ENCODE measurements at places on chromosomes 4 and X.
A peak's percentile ranks its signal among the peaks of the same experiment; 100 is the strongest.

DNA sequence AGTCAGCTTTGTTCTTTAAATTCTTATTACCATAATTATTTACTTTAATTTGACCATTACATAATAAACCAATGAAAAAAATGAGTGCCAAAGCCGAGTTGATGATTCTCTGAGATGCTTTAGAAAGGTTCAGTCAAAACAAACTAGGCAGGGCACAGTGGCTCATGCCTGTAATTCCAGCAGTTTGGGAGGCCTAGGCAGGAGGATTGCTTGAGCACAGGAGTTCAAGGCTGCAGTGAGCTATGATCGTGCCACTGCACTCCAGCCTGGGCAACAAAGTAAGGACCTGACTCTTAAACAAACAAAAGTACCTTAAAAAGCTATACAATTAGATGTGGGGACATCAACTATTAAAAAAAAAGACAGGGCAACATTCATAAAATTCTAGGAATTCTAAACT is 75.0 kb downstream of the AFAP1 start:
- DNase-seq, result no peak

DNA sequence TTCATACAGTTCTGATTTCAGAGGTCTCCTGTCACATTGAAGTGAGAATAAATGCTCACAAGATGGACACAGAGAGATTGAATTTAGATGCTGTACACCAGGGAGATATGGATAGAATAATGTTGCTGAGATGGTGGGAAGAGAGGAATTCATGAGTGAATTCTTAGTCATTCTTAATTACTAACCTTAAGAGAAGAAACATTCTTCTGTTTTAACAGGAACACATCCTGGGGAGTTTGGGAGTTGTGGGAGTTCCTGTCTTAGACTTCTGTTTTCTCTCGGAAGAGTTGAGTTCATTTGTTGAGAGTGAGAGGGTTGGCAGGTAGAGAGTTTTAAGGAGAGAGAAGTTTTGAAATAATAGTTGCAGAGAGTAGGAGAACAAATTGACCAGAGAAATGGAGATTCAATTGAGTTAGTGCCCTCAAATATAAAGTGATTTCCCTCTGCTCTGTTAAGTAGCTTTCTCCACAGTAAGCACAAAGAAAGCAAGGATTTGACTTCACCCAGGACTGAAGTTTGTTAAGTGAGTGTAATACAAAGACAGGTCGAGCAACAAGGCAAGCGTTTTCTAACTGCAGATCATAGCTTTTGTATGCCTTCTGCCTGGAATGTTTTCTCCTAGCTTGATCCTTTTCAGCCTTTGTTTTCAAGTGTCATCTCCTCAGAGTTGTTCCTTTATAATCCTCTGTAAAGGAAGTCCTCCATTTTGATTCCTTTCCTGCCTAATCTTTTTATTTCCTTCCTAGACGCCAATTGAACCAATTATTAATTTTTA is 205.9 kb downstream of the RAPGEF2 start:
- DNase-seq, result peak; percentile 21

DNA sequence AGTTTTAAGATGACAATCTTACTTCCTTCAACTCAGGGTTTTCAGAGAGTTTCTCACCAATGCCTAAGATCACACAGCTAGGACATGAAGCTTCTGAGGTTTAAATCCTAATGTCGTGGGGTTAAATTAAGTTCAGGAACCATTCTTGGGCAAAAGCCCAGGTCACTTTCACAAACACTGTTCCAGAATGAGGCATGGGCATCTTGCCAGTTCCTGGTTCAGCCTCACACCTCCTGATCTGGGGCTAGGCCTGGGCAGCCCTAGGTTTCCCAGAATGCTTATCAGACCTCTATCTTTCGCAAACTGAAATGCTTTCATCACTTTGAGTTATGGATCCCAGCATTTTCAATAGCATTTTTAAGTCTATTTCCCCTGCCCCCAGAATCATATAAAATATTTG is 224.8 kb upstream of the EDA2R start:
- no peak for DNase-seq

DNA sequence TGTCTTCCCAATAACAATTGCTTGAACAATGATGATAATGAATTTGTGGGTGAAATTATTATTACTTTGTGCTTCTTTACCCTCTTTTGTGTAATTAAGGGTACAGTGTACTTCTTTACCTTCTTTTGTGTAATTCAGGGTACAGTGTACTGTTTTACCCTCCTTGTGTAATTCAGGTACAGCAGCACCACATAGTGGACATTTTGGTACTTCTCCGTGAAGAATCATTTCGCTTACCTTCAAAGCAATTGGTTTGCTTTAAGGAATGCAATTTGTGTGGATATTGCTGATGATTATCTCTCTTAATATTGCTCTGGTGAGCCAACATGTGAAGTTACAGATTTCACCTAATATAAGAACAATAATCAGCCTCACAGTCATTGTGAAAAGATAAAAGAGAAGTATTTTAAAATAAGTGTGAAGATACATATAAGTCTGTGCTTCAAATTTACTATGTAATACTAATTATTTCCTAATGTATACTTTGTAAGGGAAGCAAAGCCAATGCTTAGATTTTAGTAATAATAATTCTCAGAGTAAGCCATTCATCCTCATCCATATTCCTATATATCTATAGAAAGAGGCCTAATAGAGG is 27.2 kb upstream of the SEC24B start:
- peak; percentile 48 for DNase-seq

GRCh38 chr4:52036886-52037530 is 1.1 kb downstream of the SGCB start:
- no peak for DNase-seq

GRCh38 chr4:47526281-47526680 is 41.2 kb downstream of the ATP10D start:
- DNase-seq, result no peak

- peak; percentile 14 for DNase-seq
Observed at GRCh38 chrX:73214426-73215094, at the start of gene NAP1L2. Gene NAP1L2, minus strand, starts transcription at chrX:73214851. Its CDS starts 359 bp downstream, at chrX:73214492.

DNA sequence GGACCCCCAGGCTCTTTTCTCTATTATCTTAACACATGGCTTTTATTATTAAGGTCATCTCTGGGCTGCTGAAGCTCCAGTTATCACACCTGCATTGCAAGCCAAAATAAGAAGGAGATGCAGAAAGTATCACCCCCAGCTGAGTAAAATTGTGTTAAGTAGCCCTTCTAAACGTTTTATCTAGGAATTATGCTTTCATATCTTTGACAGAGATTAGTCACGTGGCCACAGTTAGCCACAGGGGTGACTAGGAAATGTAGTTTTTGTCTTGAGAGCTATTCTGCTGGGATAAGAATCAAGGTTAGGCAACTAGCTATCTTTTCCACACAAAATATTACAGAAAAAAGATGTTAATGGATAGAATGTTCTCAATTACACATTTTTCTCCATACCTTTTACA is 102.1 kb downstream of the ANXA3 start:
- DNase-seq, result no peak

- no peak for DNase-seq
Observed at GRCh38 chrX:74431797-74432196, 10.5 kb downstream of the SLC16A2 start.

- no peak for DNase-seq
Observed at GRCh38 chr4:95371476-95372224, 177.1 kb downstream of the UNC5C start.

- DNase-seq, result no peak
Observed at GRCh38 chr4:182560358-182560757, 317.2 kb downstream of the TENM3 start.

DNA sequence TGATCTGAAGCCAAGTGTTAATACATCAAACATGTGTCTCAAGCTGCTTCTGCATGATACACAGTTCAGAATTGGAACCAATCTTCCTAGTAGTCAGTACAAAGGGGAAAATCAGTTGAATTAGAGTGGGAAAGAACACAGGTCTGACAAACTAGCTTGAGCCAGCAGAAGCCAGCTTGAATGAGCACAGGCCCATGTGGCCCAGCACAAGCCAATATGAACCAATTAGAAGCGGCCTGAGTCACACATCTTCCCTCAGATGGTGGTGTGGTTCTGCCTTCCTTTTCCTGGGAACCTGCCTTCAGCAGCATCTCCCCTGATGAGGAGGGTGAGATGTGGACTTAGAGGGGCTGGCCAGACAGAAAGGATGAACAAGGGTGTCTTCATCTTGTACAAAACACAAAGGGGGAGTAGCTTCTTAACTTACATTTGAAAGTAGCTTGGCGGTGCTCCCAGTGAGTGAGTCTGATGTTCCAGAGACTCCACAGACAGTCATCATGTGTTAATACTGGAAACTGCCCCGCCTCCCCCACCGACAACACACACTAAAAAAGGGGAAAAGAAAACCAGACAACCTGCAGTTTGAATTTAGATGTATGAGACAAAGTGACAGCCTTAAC is 72.0 kb downstream of the FRMPD4 start:
- DNase-seq, result peak; percentile 46

DNA sequence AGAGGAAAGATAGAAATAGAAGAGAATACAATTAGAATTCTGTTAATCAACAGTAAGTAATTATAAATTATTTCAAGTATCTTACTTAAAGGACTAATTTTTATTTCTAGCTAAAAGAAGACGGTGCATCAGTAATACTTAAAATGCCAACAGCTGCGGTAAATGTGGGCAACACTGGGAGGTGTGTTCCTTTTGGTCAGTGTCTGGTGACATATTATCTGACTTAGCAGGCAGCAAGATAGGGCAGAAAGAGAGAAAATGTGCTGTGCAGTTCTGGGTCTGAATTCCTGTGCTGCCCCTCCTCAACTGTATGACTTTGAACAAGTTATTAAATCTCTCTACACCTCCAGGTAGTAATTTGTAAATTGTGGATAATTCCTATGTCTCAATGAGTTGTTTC is 120.6 kb downstream of the ZNF827 start:
- no peak for DNase-seq

DNA sequence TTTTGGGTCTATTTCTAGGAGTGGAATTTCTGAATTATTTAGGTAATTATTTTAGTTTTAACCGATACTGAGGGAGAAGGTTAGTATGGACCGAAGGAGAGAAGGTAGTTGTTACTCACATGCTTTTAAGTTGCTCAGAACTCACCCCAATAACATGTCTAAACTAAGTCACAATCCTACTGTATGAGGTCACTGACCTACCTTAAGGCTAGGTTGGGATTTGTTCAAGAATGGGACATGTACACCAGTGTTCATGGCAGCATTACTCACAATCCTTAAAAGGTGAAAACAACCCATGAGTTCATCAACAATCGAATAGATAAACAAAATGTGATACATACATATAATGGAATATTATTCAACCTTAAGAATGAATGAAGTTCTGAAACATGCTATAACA is 90.5 kb downstream of the MSN start:
- DNase-seq, result no peak

DNA sequence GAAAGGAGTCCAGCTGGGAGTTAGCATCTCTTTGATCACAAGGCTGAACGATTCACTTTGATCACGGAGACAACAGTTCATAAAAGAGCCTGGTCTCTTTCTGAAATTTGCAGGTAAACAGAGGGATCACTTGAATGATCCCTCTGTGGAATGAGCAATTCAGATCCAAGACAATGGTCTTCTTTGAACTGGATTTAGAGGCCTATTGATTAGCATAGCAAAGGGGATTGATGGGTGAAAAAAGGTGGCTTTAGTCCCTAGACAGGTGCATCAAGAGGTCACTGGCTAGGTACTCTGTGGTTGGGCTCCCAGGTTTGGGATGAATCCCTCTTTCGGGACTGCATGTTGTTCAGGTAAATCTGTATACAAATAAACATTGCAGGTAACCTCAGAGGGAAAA is 223.8 kb upstream of the TAPT1 start:
- DNase-seq, result no peak

GRCh38 chrX:39577985-39578869 is 519.5 kb downstream of the BCOR start:
- DNase-seq, result no peak

DNA sequence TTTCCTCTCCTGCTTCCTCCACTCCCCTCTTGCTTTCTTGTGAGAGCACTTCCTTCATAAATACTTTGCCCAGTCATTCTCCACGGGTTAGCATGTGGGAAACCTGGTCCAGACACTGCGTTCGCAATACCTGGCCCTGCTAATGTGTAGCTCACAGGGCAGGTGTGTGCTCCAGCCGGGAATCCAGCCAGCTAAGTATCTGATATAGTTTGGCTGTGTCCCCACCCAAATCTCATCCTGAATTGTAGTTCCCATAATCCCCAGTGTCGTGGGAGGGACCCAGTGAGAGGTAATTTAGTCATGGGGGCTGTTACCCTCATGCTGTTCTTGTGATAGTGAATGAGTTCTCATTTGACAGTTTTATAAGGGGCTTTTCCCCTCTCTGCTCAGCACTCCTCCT is 32.2 kb upstream of the STX18 start:
- no peak for DNase-seq

GRCh38 chrX:44317181-44317580 is 26.3 kb downstream of the EFHC2 start:
- no peak for DNase-seq

- DNase-seq, result no peak
Observed at GRCh38 chr4:17941731-17942130, 79.8 kb downstream of the LCORL start.

DNA sequence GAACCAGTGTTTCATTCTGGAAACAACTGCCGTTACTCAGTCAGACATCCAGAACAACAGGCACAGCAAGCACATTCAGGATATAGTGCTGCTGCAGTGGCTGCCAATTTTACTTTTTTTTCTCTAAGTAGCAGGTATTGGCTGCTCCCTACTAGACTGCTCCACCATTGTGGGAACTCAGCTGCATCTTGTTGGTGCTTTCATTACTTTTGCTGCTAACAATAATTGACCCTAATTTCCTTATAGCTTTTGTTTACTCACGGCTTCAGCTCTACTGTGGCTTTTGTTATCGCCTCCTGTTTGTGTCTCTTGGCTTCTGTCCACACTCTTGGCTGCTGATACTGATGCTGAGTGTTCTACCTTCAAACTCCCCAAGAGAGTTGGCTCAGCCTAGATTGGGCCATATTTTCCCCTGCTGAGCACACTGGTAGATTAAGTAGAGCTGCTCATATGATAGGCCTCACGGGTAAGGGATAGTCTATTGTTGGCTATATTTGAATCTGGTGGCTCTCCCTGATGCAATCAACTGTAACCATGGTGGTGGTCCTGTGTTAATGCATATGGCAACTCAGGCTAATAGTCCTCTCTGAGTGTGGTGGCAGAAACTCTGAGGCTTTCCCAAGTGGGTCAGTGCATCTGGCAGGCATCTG is 44.5 kb upstream of the IL2 start:
- DNase-seq, result no peak

- no peak for DNase-seq
Observed at GRCh38 chr4:10019521-10020051, 1.7 kb downstream of the SLC2A9 start.

DNA sequence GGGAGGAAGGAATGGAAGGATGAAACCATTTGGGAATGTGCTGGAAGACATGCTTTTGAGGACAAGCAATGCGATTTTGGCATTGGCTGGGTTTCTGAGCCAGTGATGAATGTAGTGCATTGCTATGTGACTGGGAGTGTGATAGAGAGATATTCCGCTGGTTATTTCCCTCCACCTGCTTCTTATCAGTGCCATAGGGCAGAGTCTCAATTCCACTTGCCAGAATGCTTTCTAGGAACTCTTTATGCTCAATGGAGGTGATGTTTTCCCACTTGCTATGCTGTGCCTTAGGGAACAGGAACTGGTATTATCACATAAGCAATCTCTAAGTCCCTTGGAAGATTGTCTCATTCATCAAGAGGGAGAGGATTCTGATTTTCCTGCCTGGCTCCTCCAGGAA is 28.0 kb downstream of the TBL1X start:
- no peak for DNase-seq
